SJCRH30 (cell line): ENCODE measurements at places on chromosomes 1 and 21.

DNA sequence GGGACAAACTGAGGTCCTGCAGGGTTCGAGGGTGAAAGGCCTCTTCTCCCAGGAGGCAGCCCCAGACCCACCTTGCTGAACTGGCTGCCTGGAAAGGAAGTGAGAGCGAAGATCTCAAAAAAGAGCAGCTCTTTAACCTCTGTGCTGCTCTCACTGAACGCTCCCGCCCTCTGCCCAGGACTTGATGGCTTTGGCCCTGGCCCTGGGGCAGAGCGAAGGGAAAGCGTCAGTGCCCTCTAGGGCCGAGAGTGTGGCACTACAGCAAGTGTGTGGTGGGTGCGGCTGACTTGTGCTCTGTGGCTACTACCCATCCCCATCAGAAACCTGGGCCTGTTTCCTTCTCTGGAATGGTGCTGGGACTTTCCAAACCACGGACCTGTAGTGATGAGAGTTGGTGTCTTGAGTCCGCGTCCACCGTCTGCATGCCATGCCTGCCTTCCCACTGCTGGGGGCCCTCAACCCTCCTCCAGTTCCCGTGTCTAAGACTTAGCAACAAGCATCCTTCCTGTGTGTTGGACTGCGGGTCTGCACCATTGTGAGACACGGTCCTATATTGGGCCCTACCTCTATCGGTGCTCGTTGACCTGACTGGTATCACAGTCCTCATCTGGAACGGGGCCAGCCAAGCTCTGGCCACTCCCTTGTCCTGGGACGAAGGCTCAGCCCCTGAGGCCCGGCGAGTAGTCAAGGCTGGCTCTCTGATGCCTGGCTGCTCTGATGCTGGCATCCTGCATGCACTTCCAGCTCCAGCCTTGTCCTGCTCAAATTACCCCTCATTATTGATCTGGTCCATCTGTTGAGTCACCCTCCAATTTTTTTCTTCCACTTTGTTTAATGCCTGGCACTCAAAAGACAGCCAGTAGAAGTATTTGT lies 180.3 kb downstream of the DISC1 start:
- peak; percentile 71 for DNase-seq

GRCh38 chr21:44935533-44935927 lies 4.3 kb upstream of the SLX9 start:
- DNase-seq, result no peak

GRCh38 chr21:20739421-20739820 lies 258.8 kb upstream of the NCAM2 start:
- DNase-seq, result peak; percentile 41

DNA sequence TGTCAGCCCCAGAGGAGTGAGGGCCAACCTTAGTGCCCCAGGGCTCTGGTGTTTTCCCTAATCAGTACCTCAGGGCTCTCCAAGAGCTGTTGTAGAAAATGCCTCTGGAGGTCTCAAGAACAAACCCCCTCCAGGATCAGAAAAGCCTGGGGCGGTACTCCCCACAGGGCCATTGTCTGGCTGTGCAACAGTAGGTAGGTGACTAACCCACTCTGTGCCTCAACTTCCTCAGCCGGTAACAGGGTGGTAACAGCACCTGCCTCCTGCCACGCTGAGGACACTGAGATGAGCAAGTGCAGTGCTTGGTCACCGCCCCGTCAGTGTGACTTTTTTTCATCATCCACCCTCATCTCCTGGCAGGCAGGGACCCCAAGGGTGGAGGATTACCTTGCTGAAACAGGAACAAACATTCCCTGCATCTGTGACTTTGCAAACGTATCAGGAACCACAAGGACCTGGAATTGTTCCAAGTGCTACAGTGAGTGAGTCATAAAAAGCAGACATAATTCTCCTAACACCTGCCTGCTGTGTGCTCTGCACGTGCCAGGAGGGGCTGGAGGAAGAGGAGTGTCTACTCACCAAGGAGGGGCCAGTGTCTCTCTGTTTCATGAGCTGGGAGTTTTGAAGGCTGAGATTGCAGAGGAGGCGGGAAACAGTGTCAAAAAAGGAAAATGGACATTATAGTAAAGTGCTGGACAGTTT lies 440.8 kb downstream of the NPHP4 start:
- peak; percentile 69 for DNase-seq

GRCh38 chr1:59104191-59104760 lies 192.6 kb upstream of the FGGY start:
- peak; percentile 19 for DNase-seq
